ENCODE measurements at places on chromosomes 16 and 17.

- no peak for DNase-seq
These were observed 2.9 kb downstream of the SLC39A11 start for GRCh38 chr17:73089322-73090317.

DNA sequence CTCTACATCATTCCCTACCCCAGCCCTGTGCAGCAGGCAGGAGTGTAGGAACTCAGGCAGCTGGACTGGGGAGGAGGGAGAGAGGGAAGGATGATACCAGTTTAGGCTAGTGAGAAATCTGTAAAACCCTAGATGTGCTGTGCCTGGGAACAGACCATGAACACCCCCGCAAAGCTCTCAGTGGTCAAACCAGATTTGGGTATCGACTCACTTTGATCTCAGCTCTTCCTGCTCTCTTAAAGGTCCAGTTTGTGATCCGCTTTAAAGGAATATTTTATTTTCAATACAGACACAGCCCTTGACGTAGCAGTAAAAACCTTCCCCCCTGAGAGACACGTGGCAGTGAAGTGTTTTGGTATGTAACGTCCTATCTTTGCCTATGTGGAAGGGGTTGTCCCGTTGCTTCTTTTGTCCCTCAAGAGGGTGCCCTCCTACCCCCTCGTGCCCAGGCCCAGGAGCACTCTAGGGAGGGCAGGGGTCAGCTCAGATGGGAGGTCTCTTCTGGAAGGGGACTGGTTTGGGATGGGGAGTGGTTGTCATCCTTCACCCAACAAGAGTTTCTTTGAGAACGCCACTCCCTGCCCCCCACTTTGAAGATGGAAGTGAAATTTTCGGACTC lies 19.3 kb upstream of the TBX2 start:
- no peak for DNase-seq

DNA sequence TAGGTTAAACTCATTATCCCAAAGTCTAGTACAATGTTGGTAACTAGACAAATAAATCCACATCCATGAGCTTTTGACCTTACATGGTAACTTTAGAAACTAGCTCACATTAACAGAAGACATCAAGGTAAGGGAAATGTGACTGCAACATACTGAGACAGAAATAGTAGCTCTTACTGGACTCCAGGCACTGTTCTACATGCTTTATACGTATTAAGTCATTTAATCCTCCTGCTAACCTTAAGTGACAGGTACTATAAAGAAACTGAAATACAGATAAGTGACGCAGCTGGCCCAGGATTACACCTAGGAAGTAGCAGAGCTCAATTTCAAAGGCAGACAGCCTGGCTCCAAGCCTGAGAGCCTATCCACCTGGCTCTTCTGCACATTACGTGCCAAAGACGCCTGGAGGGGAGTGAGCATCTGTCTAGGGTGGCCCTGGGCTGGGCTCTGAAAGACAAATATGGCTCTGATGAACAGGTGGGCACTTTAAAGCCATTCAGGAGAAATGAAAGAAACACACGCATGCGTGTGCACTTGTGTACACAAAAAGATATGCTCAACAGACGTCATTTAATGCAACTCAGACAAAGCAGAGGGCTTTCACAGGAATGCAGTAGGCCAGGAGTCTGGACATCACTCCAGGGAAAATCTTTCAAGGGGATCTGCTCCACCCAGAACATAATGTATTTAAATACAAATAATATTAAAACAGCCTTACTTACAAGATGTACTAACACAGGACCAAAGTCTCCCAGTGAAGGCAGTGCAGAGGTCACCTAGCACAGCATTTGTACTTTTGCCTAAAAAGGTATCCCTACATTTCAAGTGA lies 4.4 kb downstream of the ZC3H7A start:
- DNase-seq = peak; percentile 33

- DNase-seq = no peak
These were observed 12.8 kb upstream of the ZFP90 start for GRCh38 chr16:68526143-68526781.

GRCh38 chr17:72580321-72581127 lies 459.7 kb downstream of the SOX9 start:
- no peak for DNase-seq
